ENCODE measurements at places on chromosomes 6 and 20.
A peak's percentile ranks its signal among the peaks of the same experiment; 100 is the strongest.

DNA sequence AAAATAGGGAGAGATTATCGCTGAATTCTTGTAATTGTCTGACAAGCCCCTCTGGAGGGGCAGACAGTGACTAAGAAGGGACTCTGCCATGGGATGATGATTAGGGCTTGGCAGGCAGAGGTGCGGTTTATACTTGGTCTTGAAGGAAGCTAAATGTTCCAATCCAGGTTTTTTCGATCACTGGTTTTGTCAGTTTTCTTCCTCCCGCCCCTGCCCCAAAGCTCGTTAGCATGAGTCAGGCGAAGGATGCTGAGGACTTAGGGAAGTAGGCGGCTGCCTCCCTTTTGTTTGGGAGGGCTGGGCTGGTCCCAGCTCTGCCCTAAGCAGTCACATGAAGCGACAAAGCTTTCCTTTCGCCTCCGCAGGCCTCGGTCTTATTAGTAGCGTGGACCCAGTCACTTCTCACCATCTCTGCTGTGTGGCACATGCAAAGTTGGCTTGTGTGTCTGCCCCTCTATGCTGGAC is 314.2 kb downstream of the CDC5L start:
- no peak for DNase-seq

DNA sequence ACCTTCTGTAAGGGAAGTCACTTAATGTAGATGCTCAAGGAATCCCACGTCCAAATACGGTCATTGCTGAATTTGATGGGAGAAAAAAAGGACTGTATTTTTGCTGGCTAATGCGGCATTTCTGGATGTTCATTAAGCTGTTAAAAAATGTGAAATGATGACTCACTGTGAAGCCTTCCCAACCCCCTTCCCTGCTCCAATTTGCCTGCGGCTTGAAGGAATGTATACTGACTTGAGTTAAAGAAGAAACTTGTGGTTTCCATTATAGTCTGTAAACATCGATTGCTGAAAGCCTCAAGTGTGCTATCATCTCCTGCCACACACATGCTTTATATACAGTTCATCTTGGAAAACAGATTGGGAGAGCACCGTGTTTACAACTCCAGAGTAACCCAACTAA is 249.1 kb upstream of the JAG1 start:
- no peak for DNase-seq

DNA sequence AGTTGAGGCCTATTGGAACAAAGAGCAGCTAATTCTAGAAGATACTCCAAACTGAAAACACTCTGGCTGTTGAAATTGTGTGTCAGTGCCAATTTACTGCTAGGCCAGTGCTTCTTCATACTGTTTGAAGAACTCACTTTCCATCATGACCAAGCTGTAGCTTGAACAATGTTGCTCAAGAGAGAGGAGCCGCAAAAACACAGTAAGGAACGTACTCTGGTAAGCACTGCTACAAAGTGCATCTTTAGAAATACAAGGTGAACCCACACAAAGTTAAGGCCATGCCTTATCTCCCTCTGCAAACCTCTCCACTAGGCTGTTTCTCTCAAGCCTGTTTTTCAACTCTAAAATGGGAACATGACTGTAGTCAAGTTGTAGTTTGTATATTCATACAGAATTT is 74.5 kb upstream of the TULP1 start:
- DNase-seq: peak; percentile 34

DNA sequence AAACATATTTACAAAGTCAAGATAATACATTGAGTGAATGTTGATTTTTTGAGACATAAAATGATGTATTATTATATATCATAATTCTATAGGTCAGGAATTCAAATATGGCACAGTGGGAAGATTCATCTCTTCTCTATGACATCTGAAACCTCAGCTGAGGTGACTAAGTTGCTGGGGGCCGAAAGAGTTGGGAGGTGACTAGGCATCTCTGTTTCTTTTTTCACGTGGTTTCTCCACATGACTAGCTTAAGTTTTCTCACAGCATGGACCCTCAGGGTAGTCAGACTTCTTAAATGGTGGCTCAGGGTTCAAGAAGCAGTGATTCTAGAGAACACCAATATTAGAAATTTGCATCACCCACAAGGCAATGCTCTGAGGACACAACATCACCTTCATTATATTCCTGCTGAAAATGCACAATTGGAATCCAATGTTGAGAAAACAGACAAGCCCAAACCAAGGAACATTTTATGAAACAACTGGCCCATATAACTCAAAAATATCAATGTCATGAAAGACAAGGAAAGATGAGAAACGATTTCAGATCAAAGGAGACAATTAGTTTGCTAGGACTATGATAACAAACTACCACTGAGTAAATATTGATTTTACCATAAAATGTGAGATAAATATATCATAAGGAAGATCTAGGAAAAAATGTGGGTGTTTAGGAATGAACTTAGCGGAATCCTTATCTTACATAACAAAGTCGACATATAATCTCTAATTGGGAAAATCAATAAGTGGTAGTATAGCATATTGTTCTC is 273.3 kb upstream of the IRAK1BP1 start:
- no peak for DNase-seq

DNA sequence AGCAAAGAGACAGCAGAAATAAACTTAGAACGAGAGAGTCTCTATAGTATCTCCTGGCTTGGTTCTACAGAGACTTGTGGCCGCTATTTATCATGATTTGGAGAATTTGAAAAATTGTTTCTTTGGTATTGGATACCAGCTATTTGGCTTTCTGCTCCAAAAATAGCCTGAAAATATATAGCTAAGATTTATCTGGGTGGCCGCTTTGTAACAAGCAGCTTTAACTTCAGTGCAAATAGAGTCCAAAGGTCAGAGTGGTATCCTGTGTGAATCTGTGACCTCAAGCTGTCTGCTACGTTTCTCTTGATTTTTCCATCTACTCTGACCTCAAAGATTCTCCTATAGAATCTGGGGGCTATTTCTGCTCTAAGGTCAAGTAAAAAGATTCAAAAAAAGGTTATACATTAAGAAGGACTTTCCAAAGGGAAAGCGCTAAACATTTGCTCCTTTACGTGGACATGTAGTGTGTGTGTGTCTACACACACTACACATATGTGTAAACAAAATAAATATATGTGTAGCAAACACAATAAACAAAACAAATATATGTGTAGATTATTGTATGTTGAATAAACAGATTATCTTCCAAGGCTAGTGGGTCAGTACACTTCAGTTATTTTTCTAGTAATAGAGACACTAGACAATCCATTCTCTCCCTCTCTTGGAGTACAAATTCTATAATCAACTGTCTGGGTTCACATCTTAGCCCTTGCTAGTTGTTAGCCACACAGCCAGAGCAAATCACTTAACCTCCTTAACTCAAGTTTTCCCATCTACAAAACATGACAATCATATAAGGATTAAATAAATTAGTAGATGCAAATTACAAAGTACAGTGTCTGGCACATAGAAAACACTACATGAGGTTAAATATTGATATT is 40.8 kb downstream of the CHD6 start:
- no peak for DNase-seq

DNA sequence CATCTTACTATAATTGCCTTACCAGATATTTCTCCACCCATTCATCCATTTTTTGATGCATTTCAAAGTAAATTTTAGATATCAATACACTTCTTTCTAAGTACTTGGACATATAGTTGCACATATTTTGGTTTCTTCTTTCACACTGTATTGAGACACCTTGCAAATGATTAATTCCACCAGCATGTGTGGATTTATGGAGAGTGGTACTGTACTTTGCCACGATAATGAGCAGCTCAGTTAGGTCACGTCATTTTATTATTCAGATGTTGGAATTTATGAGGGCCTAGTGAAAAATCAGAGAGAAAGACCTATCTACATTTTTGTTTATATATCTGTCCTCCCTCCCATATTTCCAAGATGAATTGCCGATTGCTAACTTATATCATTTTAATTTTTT is 5.3 kb downstream of the NFYA start:
- DNase-seq: no peak

- peak; percentile 32 for DNase-seq
Observed at GRCh38 chr20:62875419-62876361, 14.1 kb upstream of the TCFL5 start.

Measured in inflammatory macrophage (primary cell).